ENCODE measurements at places on chromosomes 3 and 15. TPM values are rescaled to one million over a fixed set of nuclear protein-coding genes. Genes with fewer than 3 reads are reported as not detected.

- DNase-seq, result no peak
Measured at GRCh38 chr3:170475092-170475685, 56.5 kb downstream of the CLDN11 start.

- DNase-seq, result no peak
Measured at GRCh38 chr3:162555761-162556160, 1059.2 kb downstream of the OTOL1 start.

- no peak for DNase-seq
Measured at GRCh38 chr15:73753250-73754130, at the start of gene INSYN1. Gene INSYN1 (minus strand): TSS chr15:73753351. CDS start chr15:73751130, 2,221 bp downstream.

DNA sequence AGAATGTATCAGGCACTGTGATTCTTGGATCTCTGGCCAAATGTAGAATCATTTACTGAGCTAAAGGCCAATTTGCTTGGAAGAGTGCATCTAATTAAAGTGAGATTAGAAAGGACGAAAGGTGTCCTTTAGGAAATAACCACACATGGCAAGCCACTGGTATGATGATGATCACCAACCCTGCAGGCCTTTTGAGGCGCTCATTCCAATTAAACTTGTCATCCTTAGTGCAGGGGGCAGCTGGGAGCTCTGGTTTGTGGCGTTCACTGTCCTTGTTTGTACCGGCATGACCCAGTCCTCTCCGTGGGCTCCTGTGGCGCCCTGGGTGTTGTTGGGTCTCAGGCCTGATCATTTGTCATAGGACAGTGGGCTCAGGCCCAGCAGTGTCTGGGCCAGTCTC lies 11.0 kb downstream of the LIMD1 start:
- no peak for DNase-seq

DNA sequence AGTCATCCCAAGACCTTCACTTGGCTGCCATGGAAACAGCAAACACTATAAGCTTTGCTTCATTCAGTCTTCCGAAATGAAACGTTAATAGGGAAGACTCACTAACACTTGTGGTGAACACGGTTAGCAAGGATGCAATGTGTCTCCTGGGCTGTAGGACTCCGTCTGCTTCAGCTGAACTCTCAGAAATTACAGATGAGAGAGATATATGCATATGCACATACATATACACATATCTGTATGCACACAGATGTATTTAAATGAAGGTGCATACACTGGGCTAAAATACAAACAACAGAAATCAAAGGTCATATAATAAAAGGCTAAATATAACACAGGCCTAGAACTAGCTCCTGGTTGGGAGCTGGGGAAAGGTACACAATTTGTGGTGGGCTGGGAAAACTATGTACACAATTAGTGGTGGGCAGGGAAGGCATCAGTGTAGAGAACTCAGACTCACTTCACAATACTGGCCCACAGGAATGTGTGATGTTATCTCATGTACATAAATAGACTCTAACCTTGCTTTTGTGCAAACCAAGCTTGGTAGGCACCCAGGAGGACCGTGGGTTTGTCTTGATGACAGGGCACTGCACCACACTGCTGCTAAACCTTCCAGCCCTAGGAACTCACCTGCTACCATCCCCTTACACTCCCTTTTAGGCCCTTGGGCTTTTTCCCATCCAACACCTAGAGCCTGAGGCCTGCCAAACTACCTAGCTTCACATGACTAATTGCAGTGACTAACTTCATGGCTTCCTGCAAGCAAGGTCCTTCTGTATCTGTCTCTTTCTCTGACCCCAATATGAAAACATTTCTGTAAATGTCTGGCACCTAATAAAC lies 873.1 kb downstream of the NSUN3 start:
- no peak for DNase-seq

- no peak for DNase-seq
Measured at GRCh38 chr3:192487033-192487432, 240.3 kb downstream of the FGF12 start.

GRCh38 chr15:57570994-57571393 lies 20.7 kb upstream of the MYZAP start:
- DNase-seq, result no peak

DNA sequence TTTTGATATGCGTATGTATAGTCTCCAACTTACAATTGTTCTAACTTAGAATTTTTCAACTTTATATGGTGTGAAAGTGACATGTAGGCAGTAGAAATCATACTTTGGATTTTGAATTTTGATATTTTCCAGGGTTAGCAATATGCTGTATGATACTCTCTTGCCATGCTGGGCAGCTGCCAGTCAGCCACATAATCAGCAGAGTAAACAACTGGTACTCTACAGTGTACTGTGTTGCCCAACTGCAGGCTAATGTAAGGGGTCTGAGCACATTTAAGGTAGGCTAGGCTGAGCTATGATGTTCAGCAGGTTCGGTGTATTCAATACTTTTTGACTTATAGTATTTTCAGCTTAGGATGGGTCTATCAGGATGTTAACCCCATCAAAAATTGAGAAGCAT lies 52.0 kb upstream of the RYK start:
- DNase-seq, result no peak

ZPLD1 gene
- polyA plus RNA-seq, result not detected

DNA sequence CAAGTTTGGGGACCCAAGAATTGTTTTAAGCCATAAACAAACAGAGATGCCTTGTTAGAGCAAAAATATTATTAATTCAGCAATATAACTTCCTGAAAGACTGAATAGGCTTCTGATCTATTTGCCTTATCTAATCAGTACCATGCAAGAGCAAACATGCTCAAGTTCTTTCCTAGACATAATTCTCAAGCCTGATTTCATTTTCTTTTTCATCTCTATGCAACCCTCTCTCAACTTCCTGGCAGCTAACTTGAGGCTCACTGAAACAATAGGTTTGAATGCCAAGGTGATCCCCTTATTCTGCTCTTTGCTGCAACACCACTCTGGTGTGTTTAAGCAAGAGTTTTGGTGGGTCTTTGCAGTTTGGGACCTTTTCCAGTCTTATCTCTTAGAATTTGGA lies 230.9 kb upstream of the CD96 start:
- no peak for DNase-seq

NPRL2 gene
- 19.6 TPM for polyA plus RNA-seq

MFN1 gene
- polyA plus RNA-seq, result 45.3 TPM

GOLGA8T gene
- not detected for polyA plus RNA-seq

- DNase-seq, result no peak
Measured at GRCh38 chr3:1798711-1799405, 299.8 kb upstream of the CNTN4 start.

DNA sequence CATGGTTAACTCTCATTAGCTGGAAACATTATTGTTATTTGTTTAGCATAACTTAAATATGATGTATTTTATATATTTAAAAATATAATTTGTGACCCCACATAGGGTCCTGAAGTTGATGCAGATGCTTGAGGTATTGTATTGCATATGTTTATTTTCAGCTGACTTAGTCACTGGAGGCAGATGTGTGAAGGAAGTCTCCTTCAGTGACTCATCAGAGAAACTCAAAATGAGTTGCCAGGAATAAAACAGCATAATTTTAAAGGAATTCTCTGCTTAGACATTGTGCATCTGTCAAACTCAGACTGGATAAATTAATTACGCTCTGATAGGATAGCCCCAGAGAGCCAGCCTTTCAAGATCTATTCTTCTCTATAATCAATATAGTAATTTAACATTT lies 7.9 kb upstream of the OR4F6 start:
- no peak for DNase-seq

GRCh38 chr3:193805448-193805847 lies 212.4 kb downstream of the OPA1 start:
- DNase-seq, result no peak

SNTN gene
- polyA plus RNA-seq, result not detected

JMJD7 gene
- polyA plus RNA-seq, result 7.7 TPM

DNA sequence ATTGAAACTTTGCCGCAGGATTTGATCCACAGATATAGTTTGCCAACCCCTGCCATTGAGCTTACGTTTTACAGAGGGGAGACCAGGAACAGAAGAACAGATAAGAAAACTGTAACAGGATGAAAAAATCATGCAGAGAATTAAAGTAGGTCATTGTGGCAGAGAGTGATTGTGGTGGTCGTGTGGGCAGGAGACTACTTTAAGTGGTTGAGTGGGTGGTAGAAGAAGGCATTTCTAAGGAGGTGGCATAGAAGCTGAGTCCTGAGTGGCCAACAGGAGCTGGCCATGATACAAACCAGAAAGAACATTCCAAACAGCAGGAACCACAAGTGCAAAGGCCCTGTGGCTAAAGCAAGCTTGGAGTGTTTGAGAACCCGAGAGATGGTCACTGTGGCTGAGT lies 34.5 kb downstream of the COLQ start:
- DNase-seq, result no peak

- DNase-seq, result no peak
Measured at GRCh38 chr3:169026543-169027182, 636.8 kb downstream of the MECOM start.

GRCh38 chr3:78970656-78971055 lies 797.1 kb downstream of the ROBO1 start:
- no peak for DNase-seq

PPP2R3A gene
- polyA plus RNA-seq, result 66.8 TPM

DNA sequence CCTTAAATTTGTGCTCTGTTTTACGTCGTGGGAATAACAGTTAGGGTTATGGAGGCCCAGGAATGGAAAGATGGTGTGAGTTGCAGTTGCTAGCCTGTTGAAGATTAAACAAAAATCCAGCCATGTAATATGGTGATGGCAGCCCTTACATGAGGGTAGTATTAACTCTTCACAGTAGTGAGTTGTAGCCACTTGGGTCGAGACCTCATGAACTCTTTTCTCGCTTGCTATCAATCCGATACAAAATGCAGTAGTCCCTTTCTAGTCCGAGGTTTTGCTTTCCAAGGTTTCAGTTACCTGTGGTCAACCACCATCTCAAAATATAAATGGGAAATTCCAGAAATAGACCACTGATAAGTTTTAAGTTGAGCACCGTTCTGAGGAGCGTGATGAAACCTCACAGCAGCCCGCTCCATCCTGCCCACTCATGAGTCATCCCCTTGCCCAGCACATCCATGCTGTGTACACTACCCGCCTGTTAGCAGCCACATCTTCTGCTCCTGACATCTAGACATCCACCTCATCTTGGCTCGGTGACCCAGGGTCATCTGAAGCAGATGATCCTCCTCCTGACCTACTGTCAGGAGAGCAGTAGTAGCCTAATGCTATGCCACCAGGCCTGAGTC lies 177.9 kb downstream of the CDIN1 start:
- DNase-seq, result no peak

GRCh38 chr15:90994059-90994416 lies 297 bp downstream of the PRC1 start:
- DNase-seq, result no peak

GRCh38 chr3:3170998-3171397 lies 8.5 kb downstream of the CRBN start:
- no peak for DNase-seq

GRCh38 chr15:69786136-69786701 lies 311.5 kb downstream of the TLE3 start:
- no peak for DNase-seq

Data from forelimb muscle (tissue), 1 donor.